ENCODE measurements at places on chromosomes 16 and 17.

DNA sequence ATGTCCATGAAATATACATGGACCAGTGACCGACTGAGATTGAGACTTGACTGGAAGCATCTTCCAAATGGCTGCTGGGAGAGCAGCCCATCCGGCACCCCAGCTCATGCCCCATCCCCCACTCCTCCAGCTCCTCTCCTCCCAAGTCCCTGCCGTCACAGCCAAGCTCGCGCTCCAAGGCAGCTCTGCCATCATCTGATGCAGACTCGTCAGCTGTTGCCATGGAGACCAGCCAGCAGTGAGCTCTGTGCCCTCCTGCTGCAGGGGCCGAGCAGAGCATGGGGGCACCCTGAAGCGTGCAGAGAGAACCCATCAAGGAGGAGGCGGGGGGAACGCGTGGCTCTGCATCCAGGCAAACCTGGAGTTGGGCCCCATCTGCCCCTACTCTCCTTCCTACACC, 74.5 kb upstream of the TNRC6C start:
- no peak for DNase-seq

DNA sequence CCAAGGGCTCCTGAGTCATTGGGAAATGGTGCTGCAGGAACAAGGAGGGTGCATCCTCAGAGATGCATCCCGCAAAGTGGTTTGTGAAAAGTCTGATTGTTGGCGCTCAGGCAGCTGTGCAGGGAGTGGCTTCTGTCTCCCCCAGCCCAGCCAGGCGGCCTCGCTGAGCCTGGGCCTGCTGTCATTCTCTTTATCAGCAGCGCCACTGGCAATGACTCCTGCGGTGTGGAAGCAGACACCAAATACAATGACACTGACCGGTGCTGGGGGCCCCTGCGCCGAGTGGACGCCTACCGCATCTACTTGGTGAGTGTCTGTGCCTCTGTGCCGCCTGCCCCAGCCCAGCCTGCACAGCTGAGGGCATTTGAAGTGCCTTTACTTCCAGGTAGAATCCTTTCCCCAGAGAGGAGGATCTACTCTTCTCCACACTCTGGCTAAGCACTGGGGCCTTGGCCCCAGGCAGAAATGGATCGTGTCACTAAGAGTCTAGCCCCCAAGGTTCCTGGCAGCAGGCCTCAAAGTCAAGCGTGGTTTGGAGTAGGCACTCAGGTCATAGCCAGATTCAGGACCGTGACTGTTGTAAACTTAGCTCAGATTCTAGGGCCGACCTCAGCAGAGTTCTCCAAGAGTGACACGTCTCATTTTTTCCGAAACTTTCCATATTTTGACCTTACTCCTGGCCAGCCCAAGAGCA, 19.3 kb upstream of the NAT9 start:
- no peak for DNase-seq

DNA sequence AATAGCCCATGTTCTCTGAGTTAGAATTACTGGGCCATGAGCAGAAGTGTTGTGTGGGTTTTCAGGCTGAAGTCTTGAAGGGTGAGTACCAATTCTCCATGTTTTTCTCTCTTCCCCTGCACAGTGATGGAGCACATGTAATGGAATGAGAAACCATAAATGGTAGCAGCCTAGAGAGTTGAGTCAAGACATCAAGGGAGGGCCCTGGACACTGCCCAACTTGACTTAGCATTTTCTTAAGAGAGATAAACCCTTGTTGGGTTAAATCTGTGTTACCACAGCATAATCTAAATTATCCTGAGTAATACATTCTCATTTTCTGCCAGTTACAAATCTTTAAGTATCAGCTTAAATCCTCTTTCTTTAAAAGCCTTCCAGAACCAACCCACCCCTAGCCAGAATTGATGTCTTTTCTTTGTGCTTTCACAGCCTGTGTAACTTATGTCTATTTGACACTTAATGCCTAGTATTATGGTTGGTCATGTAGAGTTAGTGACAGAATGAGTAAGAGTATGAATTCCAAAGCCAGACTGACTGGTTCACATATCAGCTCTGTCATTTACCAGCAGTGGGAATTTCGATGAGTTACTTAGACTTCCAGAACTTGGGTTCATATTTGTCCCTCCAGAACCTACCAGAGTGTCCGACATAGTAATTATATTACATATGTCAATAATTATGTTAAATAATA, 27.0 kb upstream of the RGS9 start:
- DNase-seq = no peak

- no peak for DNase-seq
Measured at GRCh38 chr17:63450551-63450950, 4.4 kb upstream of the CYB561 start.

GRCh38 chr17:73192206-73192893, 505 bp upstream of the COG1 start:
- DNase-seq = peak; percentile 66

DNA sequence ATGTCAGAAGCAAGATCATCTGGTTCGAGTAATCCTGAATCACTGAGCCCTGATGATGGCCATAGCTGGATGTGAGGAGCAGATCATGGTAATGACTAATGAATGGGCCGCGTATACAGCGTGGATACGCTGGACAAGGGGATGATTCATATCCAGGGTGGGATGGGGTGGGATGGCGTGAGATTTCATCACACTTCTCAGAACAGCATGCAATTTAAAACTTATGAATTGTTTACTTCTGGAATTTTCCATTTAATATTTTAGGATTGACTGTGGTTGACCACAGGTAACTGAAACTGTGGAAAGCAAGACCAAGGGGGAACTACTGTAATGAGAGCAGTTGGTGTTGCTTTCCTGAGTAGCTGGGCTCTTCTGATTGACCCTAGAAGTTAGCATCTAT, 225.5 kb downstream of the STX8 start:
- DNase-seq = no peak

DNA sequence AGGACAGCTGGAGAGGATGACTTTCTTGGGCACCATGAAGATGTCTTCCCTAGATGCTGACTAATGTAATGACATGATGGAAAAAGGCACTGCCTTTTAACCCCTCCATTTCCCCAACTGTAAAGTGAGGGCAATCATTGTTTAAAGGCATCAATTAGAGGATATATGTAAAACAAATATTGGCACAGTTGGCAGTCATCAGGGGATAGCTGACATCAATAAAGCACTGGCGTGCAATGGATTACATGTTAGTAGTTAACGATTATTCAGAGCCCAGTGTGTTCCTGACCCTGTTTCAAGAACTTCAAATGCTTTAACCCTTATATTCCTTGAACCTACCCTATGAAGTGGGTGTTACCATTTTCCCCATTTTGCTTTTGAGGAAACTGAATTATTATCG, 100.7 kb downstream of the TMEM114 start:
- DNase-seq = no peak

DNA sequence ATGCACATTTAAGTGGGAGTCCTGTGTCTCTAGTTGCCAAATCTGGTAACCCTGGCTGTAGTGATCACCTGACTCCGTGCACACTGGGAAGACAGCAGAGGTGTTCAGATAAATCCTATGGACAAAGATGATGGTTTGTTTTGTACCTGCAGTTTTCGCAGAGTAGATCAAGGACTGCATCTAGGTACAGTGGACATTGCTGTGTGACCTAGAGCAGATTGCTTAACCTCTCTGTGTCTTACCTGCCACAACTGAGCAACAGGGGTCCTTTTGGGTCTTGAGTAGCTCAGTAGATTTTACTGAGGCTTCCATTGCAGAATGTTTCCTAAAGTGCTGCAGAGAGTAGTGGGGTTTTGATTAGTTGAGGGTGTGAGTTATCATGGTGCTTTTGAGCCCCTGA, 160.8 kb downstream of the SHISA9 start:
- DNase-seq = no peak

GRCh38 chr16:30005341-30006094, 5.3 kb downstream of the DOC2A start:
- peak; percentile 81 for DNase-seq

- no peak for DNase-seq
Measured at GRCh38 chr17:67322042-67322787, 44.2 kb downstream of the PSMD12 start.

- DNase-seq = no peak
Measured at GRCh38 chr16:5557448-5557847, 459.9 kb upstream of the EEF2KMT start.

DNA sequence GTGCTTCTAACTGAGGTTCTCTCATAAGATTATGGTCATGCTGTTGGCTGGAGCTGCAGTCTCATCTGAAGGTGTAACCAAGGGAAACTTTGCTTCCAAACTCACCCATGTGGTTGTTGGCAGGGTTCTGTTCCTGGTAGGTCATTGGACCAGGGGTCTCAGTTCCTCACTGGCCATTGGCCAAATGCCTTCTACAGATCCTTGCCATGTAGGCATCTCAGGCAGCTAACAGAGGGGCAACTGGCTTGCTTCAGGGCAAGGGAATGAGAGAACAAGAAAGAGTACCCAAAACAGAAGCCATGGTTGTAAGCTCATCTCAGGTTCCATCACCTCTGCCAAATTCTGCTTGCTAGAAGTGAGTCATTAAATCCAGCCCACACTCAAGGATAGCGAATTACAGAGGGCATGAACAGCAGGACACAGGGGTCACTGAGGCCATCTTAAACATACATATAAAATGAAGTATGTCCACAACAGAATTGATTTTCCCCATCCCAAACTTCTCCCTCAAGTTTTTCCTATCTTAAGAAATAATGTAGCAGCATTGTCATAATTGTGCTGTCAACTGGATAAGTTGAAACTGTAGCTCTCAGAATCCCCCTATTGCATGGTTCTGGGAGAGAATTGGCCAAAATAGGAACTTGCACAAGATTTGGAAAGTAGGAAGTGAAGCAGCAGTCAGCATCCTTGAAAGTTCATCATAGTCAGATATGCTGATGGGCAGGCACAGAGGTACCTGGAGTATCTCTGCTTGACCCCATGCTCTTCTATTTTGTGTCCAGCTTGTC, 42.4 kb upstream of the CES5A start:
- DNase-seq = no peak

GRCh38 chr17:8227238-8227581, 16.8 kb upstream of the AURKB start:
- DNase-seq = no peak

DNA sequence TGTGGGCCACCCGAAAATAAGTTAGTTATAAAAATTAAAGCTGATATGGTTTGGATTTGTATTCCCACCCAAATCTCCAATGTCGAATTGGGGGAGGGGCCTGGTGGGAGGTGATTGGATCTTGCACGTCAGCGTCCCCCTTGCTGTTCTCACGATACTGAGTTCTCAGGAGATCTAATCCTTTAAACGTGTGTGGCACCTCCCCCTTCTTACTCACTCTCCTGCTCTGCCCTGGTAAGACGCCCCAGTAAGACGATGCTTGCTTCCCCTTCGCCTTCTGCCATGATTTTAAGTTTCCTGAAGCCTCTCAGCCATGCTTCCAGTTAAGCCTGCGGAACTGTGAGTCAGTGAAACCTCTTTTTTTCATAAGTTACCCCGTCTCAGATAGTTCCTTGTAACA, 35.4 kb downstream of the SYCE1L start:
- DNase-seq = no peak

GRCh38 chr16:15643946-15644250, 944 bp upstream of the MARF1 start:
- no peak for DNase-seq

DNA sequence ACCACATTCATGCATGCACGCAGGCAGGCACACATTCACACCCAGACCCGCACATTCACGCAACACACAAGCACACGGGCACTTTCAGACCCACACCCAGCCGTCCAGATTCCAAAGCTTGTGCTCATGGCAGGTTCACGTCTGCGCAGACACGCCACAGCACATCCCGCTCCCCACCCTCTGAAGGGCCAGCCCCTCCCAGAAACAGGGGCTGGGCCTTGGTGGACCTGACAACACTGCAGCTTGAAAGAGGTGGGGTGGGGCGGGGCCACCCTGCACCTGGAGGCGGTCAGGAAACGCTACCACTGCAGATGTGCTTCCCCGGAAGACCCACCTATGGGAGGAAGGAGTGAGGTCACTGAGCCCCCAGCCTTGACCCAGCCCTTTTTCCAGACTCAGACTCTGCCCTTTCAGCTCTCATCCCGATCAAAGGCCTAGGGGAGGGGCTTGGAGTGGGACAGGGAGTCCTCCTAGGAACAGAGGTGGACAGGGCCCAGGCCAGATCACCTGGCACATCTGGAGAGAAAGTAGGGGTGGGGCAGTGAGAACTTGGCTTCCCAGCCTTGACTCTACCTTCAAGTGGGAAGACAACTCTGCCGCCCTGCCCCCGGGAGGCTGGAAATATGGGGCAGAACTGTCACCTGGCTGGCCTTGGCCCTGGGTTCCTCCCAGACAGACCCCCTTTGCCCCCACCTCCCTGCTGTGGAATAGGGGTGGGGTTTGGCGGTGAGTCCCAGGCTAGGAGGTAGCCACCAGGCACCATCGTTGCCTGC, 11.0 kb downstream of the P3H4 start:
- no peak for DNase-seq

DNA sequence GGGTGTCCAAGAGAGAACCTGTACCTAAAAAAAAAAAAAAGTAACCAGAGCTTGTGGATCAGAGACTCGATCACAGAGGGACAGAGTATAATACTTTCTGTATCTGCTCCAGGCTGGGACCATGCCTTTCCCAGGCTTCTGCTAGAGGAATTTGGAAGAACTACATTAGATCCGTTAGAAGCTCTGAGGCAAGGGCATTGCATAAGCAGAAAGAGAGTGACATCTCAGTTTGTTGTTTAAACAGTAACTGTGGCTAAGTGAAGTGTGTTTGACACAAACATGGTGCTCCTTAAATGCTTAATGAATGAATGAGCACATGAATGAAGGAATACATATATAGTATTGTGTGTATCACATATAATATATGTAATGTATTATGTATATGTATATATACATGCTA, 131.2 kb downstream of the HS3ST3B1 start:
- no peak for DNase-seq

DNA sequence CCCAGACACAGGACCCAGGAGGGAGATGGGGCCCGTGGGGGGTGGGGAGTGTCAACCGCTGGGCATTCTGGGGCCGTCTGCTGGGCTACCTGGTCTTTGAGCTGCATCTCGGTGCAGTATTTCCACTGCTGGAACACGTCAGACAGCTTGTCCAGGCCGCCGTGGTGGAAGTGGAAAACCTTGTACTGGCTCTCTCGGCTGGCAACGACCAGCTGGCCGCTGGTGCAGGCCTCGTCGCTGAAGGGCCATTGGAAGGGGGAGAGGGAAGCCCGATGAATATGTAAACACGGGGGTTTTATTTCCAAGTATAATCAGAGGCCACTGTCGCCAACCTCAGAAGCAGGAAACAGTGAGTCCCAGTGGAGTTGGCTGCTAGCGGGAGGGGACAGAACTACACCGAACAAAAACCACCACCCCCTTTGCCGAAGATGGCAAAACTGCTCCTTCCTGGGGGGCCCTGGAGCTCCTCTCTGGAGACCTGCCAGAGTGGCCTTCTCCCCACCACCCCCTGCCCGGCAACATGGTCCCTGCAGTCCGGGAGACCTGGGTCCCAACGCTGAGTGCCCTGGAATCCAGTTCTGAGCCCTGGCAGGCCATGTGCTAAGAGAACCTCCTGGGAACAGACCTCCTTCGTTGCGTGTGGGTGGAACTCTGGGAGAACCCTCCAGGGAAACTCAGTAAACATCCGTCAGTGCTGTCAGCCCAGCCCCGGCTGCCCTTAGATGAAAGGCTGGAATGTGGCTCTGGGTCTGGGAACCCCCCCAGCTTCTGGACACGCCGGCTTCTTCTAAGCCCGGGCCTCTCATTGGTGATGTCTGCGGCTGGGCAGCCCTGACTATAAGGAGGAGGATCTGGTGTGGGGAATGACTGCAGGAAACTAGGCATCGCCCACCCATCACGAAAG, 84.1 kb downstream of the TBC1D16 start:
- peak; percentile 13 for DNase-seq

GRCh38 chr17:61458421-61459141, 6.4 kb downstream of the TBX4 start:
- no peak for DNase-seq

- no peak for DNase-seq
Measured at GRCh38 chr16:1556254-1556653, 22.8 kb downstream of the TMEM204 start.

Data from GM12892 (cell line).